Esophagus muscularis mucosa (tissue), 4 donors: ENCODE measurements at places on chromosomes 3 and 15. TPM values are rescaled to one million over a fixed set of nuclear protein-coding genes. Genes with fewer than 3 reads are reported as not detected.

Gene CLDN1
- total RNA-seq = not detected

Gene RETNLB
- total RNA-seq = not detected

Gene GXYLT2
- 8.6 TPM for total RNA-seq

Gene ISLR
- 149 TPM for total RNA-seq

GRCh38 chr3:29064085-29064484, 216.8 kb upstream of the RBMS3 start:
- H3K27me3 ChIP-seq = no peaks in the 10 kb centered on the region
- peak overlapping the region; percentile 49 for H3K27ac ChIP-seq
- H3K4me1 ChIP-seq = peaks cover 10% of the 10 kb centered on the region
- H3K36me3 ChIP-seq = no peaks in the 10 kb centered on the region

GRCh38 chr3:55006244-55006676, 78.4 kb upstream of the LRTM1 start:
- H3K27ac ChIP-seq = no peak overlapping the region
- no peaks in the 10 kb centered on the region for H3K27me3 ChIP-seq
- DNase-seq = no peak
- H3K36me3 ChIP-seq = no peaks in the 10 kb centered on the region
- no peak overlapping the region for H3K4me3 ChIP-seq

DNA sequence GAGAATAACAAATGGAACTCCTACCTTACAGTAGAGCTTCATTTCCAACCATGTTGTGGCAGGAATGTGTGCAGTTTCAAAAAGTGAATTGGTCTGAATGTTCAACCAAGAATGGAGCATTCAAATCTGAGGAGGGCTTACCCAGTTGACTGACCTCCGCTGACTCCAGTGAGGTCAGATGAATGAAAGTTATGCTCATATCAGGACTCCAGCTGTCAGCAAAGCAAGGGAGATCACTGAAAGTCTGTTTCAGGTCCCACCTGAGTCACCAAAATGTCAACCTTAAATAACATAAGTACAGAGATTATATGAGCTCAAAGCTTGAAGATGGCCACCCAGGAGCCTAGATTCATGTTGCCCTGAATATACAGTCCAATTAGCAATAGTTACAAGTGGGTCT, 473.5 kb downstream of the RBMS3 start:
- no peaks in the 10 kb centered on the region for H3K36me3 ChIP-seq
- no peaks in the 10 kb centered on the region for H3K27me3 ChIP-seq
- H3K4me1 ChIP-seq = peaks cover 25% of the 10 kb centered on the region
- no peak overlapping the region for H3K4me3 ChIP-seq

DNA sequence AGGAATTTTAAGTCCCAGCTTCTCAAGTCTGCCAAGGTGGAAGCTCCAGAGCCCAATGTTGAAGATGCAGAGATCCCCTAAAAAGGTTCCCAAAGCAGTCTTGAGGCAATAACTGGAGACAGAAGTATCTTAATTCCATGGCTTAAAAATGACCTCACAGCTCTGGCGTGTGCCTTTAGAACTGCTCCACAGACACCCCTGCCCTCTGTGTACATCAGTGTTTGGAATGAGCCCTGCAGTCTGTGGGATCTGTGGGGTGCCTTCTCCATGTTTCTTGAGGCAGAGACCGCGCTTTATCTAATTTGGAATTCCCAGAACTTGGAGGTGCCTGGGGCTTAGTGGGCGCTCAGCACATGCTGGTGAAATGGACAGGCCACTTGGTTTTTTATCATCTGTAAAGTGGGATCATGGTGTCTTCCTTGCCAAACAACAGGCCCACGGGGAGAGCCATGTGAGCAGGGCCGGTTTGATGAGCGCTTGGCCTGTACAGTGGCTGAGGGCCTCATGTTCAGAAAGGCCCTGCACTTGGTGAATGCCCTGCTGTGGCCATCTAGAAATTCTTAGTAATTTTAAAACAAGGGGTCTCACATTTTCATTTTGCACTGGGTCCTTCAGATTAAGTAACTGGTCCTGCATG, 7.1 kb downstream of the ITGA11 start:
- no peak overlapping the region for H3K4me3 ChIP-seq
- no peak for DNase-seq
- peaks cover 9% of the 10 kb centered on the region for H3K4me1 ChIP-seq
- no peaks in the 10 kb centered on the region for H3K36me3 ChIP-seq
- H3K27ac ChIP-seq = no peak overlapping the region

DNA sequence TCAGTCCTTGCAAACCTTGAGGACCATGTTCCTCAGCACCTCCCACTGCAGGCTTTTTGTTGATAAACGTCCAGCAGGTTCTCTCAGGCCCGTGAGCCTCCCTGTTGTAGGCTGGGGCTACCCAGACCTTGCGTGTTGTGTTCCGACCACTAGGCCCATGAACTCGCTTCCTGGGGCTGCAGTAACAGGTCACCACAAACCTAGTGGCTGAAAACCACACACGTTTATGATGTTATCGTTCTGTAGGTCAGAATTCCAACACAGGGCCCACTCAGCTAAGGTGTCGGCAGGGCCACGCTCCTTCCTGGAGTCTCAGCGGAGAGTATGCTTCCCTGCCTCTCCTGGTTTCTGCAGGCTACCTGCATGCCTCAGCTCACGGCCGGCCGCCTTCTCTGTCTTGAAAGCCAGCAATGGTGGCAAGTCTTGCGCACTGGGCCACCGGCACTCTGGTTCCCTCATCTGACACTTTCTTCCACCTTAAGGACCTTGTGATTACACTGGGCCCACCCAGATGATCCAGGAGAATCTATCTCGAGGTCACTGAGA, 60.8 kb downstream of the ATP10A start:
- H3K4me1 ChIP-seq = peaks cover 15% of the 10 kb centered on the region
- H3K27me3 ChIP-seq = no peaks in the 10 kb centered on the region
- H3K27ac ChIP-seq = no peak overlapping the region
